ENCODE measurements at places on chromosomes 7 and 10.

- DNase-seq = peak; percentile 68
These were observed 41.4 kb upstream of the MAP3K8 start for GRCh38 chr10:30392564-30392990.

DNA sequence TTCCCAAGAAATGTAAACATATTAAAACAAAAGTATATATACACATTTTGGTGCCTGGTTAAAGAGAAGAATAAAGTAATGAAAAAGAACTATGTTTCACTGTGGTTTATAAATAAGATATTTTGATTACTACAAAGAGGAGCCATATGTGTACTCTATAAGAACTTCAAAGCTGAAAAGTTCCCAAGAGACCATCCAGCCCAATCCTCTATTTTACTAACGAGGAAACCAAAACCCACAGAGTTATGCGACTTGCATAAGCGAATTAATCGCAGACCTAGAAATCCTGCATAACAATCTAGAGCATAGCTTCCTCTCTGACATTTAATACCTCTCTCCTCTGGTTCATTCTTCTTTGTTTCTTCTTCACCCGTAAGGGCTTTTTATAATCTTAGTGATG lies 937.1 kb downstream of the CNTNAP2 start:
- no peak for DNase-seq

DNA sequence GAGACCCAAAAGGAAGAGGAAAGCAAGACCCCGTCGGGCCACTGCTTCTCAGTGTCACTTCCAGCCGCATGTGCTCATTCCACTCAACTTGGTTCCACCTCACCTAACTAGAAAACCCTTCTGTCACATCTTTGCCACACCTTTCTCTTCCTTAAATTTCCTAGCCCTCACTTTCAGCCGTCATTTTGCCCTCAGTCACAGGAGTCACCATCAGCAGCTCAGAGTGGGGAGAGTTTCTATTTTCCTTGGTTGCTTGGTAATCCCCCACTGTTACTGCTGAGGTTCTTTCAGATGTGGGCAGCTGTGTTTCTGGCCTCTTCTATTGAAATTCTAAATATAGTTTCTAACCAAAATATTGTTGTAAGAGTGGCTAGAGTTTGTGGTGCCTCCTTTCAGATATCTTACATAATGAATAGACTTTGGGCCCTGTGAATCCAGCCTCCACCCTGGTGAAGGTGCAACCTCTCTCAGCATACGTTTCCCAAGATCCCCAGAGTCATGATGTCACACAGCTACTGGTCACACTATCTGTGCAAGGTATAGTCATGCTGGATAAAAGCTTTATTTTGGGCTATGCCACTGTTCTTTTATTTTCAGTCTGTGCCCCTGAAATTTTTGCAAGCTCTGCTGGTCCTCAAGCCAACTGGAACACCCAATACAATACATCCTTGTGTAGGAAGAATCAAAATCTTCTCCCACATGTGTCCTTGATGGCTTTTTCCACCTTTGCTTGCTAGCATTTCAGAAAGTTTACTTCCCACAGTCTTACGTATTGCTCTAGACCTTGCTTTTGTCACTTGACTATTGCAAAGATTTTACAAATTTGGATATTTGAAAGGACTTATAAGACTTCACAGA lies 9.2 kb downstream of the AGBL3 start:
- no peak for DNase-seq

GRCh38 chr10:110273474-110273873 lies 31.2 kb downstream of the SMNDC1 start:
- DNase-seq = peak; percentile 72

DNA sequence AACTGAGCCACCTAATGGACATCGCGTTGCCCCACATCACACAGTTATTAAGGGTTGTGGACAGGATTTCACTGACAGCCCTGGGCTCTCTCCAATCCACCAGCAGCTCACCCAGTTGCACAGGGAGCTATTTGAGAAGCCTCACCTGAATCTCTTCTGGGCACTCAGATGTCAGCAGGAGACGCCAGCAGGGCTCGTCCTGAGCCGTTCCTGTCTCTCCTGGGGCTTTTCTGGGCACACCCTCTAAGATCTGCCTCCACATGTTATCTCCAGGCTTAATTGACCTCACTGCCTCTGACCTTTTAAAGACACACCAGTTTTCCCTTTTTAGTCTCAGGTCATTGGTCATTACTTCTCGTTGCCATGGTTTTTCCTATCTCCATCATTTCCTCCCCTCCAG lies 63.0 kb downstream of the GRID1 start:
- no peak for DNase-seq

GRCh38 chr10:93762979-93763391 lies 5.2 kb downstream of the LGI1 start:
- no peak for DNase-seq

DNA sequence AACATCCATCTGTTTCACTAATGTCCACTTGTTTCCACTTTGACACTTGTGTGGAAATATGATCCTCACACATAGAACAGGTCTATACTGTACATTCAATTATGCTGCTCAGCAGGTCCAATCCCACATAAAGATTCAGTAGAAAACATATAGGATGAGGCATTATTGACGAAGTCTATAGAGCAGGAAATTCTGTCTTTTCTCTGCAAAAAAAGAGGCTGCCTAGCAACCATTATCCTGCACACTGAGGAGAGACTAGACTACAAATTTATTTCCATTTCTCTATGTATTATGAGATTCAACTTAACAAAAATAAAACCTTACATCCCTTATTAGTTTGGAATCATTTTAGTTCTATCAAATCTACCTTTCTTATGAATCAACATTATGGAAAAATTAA lies 204.6 kb upstream of the POM121L12 start:
- no peak for DNase-seq

GRCh38 chr7:56046721-56047445 lies 4.4 kb downstream of the PSPH start:
- no peak for DNase-seq

GRCh38 chr7:85030893-85031292 lies 156.0 kb downstream of the SEMA3D start:
- no peak for DNase-seq

DNA sequence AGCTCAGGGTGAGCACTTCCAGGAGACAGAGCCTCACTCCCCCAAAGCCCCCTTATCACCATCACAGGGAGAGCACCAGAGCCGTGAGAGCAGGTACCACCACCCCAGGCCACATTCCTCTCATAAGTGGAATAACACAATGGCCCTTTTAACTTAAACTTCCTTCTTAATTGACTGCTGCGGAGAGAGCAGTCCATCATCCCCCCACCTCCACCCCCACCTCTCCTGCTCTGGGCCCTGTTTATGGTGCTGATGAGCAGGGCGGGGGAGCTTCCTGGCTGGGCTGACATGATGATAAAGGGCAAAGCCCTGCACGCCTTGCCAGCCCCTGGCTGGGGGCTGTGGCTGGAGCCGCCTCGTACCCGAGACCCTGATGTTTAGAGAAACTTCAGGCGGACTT lies 81.4 kb upstream of the PODXL start:
- DNase-seq = no peak

- no peak for DNase-seq
These were observed 4.2 kb downstream of the CYP26A1 start for GRCh38 chr10:93077860-93078337.

GRCh38 chr10:73359492-73359891 lies 828 bp upstream of the CFAP70 start:
- no peak for DNase-seq

GRCh38 chr7:101100858-101101847 lies 15.9 kb downstream of the TRIM56 start:
- no peak for DNase-seq

DNA sequence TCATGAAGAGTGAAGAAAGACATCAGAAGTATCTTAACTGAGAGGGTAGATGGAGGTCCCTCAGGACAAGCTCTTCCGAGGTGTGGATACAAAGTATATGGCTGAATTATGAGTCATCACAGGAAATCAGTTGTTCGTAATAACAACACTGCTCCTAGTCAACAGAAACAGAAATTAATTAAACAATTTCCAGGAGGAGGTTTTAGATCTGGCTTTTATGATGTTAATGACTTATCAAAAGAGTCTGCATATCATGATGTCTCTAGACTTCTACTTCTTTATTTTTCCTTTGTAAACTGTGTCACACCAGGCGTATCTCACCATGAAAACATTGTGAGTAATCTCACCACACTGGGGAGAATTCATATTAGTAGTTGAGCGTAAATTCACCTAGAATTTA lies 31.2 kb downstream of the OSBPL3 start:
- no peak for DNase-seq

DNA sequence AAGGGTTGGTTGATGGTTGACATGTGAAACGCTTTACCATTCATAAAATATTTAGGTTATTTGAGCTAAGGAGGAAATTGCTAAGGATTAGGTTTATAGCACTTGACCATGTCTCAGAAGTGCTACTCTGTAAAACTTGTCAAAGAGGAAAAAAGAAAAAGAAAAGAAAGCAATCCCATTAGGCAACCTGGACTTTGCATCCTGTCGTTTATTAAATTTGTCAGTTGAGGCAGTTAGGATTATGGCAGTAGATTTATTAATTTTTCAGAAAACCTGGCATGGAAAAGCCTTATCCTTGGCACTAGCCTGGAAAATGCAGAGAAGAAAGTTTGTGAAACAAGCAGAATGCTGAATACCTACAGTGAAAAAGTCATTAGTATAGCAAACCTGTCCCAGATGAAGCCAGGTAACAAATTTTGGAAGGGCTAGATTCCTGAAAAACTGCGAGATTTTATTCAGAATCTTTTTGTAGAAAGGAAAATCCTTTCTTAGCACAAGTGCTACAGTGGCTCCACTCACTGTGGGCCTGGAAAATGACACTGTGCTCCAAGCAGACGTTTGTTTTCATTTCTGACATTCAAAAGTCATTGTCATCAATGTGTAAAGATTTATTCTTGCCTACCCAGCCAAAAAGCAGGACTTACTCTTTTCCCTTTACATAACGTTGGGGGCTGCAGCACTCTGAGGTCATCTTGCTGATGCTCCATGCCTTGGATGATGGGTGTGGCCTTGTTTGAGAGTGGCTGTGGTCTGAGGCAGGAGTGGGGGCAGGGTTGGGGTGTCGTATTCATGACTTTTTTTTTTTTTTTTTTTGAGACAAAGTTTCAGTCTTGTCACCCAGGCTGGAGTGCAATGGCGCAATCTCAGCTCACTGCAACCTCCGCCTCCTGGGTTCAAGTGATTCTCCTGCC lies 664.9 kb downstream of the SUGCT start:
- DNase-seq = no peak

GRCh38 chr7:145698526-145699262 lies 417.9 kb upstream of the CNTNAP2 start:
- DNase-seq = no peak

DNA sequence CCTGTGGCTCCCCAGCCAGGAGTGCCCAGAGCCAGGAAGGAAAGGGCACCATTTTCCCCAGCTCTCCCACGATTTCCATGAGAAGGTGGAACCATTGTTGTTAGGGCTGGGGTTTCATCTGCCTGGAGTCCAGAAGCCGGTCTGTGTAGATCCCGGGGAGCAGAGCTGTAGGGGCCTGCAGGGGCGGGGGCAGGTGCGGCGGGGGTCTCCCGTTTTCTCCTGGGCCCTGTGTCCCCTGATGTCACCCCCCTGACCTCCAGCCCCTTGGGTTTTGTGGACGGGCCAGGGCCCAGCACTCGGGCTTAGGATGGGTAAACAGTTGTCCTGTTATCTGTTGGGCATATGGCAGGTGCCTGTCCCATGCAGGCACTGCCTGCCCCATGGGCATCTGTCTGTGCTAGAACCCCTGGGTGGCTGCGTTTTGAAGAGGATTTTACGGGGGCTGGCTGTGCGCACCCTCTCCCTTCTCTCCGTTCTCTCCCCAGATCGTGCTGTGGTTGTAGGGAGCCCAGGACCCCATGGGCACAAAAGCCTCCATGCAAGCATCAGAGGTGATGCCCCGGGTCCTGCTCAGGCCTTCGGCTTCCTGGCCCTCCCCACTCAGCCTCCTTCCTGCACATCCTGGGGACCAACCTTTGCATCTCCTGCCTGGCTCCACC lies 158.8 kb downstream of the WDR37 start:
- DNase-seq = no peak

DNA sequence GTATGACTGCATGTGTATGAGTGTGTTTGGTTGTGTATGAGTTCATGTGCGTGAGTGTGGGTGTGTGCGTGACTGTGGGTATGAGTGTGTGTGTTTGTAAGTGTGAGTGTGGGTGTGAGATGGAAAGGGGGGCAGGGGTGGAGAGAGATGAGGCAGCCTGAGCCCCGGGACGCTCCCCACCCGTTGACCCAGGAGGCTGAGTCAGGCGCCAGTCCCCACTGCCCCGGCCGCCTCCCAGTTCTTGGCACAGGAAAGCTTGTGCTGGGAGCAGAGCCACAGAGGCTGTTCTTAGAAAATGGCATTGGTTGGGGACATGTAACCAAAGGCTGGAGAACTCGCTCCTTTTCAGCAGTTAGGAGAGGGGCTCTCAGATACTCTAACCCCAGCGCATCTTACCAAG lies 27.8 kb upstream of the NUB1 start:
- peak; percentile 60 for DNase-seq

GRCh38 chr10:44990965-44991364 lies 9.8 kb upstream of the ZNF22 start:
- DNase-seq = no peak

DNA sequence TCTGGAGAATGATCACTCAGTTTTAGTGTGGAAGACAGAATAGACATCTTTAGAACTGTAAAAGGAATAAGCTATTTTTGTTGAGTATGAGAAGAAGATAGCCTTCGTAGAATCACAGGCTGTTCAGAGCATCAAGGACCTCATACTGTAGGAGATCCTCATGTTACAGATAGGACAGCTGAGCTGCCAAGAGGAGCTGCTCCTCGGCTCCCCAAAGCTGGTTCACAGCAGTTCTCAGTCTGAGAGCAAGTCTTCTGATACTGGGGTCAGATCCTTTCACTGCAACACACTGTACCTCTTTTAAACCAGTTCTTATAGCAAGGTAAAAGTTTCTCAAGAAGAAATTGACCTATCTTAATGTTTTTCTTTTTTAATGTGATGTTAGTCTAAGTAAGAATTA lies 17.1 kb downstream of the CCNY start:
- DNase-seq = no peak

GRCh38 chr10:91907033-91907594 lies 2.2 kb downstream of the FGFBP3 start:
- DNase-seq = no peak

GRCh38 chr10:114638821-114639625 lies 19.1 kb downstream of the ABLIM1 start:
- no peak for DNase-seq

- DNase-seq = no peak
These were observed 233.6 kb upstream of the BMPER start for GRCh38 chr7:33671531-33672262.

Measured in left ventricle myocardium inferior (tissue), 1 donor.